ENCODE measurements at places on chromosomes 3 and 15.

DNA sequence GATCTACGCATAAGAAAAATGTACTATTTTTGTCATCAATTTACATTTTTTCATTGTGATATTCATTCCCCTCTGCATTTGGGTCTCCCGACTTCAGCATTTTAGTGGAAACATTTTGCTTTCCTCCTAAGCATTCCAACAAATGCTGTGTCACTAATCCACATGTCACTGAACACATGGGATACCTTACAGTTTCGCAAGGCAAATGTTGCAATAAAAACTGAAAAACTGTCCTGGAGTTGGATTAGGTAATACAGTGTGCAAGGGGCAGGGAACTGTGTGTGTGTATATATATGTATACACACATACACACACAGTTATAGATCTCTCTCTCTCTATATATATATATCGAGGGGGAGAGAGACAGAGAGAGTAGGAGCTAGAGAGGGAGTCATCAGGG, 632.2 kb downstream of the MAGI1 start:
- DNase-seq, result peak; percentile 77

GRCh38 chr3:148518520-148518919, 179.2 kb upstream of the AGTR1 start:
- no peak for DNase-seq

DNA sequence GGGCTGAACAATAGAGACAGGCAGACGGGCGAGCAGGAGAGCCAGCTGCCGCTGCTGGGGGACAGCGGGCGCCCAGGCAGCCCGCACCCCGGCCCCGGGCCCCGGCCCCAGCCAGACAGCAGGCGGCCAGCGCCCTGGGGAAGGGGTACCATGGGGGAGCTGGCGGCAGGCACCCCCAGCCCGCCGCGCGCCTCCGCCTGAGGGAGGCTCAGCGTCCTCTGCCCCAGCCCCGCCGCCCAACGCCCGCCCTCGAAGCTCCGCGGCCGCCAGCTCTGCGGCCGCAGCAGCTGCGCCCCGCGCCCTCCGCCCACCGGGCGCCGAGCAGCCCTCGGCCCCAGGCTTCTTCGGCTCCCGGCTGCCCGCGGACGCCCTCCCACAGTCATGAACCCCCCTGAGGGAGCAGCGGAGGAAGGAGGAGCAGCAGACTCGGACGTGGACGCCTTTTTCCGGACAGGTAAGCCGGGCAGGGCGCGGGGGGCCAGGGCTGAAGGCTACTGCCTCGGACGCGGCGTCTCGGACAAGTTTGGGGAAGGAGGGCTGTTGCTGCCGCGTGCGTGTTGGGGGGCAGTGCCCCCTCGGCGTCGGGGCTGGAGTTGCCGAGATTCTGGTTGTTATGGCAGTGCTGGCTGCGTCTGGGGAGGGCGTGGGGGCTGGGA, 41.6 kb upstream of the ROPN1 start:
- DNase-seq, result no peak

DNA sequence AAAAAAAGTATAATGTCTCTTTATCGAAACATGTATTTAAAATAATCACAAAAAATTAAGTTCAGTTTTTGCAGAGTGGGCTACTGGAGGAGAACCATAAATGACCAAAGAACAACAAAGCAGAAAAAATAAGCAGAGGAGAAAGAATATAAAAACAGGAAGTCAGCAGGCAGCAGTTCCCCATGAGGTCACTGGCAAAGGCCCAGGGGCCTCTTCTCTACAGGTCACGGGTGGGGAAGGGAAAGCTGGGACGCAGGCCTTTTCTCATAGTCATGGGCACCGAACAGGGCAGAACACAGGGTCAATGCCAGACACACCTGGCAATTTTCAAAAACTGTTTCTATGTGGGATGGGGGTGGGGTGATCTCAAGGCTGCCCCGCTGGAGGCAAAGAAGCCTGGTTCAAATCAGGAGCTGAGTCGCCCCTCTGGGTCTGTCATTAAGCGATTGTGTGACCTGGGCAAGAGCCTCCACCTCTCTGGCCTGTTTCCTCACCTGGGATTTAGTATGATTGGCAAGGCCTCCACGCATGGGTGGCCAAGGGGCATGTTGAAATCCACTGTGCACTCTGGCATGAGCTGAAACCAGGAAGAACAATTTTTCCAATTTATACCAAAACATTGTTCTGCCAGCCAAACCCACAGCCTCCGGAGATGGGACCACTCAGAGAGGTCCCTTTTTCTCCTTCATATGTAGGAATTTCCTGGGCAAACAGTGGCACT, 43.8 kb upstream of the UACA start:
- no peak for DNase-seq

DNA sequence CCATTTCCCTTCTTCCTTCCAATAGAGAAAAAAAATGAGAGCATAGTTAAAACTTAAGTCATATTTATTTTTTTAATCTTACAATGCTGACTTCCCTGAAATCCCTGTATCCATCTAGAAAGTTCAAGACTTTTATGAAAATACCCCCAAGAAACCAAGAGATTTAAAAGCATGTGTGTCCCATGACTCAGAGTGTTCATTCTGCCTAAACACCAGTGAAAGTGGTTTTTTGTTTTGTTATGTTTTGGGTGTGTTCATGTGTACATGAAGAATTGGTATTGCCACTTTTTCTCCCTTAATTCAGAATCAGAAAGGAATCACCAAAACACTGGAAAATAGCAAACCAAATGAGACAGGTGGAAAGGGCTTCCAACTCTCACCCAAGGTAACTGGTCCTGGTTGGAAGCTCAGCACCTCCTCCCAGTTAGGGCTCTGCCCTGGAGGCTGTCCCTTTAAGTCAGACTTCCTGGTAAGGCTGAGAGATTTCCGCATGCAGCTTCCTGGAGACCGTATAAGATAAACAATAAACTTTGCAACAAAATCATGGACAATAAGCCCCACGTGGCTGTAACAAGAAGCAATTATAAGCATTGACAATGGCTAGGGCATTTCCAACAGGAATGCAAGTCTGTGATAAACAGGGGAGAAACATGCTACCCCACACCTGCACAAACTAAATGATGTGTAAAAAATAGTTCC, 121.9 kb upstream of the ARHGEF3 start:
- peak; percentile 43 for DNase-seq

DNA sequence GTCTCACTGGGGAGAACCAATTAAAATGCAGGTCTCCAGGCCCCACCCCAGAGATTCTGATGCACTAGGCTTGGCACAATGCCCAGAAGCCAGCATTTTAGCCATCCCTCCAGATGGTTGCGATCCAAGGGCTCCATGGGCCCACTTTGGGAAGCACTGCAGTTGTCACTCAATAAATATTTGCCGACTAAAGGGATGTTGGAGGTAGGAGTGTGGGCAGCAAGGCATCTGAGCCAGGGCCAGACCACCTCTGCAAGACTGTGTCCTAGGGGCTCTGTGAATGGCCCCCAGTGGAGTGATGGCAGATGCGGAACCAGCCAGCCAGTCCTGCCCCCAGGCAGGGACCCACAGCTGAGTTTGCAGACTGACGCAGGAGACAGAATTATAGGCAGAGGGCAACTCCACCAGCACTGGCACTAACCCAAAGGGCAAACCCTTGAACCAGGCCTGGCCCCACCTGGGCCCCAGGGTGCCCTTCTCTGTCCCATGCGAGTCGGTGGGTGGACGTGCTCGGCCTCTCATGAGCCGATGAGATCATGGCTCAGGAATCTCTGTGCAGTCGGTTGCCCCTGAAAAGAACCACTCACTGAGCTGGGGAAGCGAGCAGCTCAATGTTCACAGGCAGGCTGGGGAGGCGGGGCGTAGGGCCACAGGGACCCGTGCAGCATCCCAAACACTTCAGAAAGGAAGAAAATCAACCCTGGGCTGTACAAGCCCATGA, 49.7 kb downstream of the SEMA5B start:
- peak; percentile 83 for DNase-seq

DNA sequence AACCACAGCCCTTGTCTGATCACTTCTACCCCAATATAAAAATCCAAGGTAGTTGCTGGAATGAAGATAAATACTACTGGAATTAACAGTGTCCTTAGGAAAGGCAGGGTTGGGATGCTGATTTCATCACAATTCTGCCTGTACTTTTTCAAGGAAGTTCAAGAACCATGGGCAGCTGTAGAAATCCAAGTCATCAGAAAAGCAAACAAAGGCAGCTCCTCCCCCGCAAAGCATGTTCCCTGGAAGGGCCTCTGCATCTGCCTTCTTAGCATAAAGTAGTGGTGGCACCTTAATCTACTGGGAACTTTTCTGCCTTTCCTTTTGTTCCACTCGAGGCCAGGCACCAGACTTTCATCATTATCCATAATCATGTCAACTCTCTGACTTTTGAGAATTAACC, 54.4 kb downstream of the ERC2 start:
- DNase-seq, result peak; percentile 1

GRCh38 chr15:90552162-90552928, 22.6 kb downstream of the CRTC3 start:
- peak; percentile 94 for DNase-seq

- no peak for DNase-seq
Measured at GRCh38 chr15:78237146-78237545, 2.8 kb upstream of the ACSBG1 start.

DNA sequence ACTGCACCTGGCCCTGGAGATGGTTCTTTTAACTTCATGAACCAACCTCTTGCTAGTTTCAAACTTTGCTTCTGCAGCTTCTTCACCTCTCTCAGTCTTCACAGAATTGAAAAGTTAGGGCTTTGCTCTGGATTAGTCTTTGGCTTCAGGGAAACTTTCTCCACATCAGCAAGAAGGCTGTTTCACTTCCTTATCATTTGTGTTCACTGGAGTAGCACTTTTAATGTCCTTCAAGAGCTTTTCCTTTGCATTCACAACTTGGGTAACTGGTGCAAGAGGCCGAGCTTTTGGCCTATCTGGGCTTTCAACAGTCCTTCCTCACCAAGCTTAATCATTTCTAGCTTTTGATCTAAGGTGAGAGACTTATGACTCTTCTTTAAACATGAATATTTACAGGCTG, 15.7 kb upstream of the TM2D3 start:
- DNase-seq, result no peak

- DNase-seq, result no peak
Measured at GRCh38 chr15:66733976-66734375, 31.9 kb downstream of the SMAD6 start.

GRCh38 chr15:38512901-38513300, 51.7 kb downstream of the RASGRP1 start:
- DNase-seq, result no peak

DNA sequence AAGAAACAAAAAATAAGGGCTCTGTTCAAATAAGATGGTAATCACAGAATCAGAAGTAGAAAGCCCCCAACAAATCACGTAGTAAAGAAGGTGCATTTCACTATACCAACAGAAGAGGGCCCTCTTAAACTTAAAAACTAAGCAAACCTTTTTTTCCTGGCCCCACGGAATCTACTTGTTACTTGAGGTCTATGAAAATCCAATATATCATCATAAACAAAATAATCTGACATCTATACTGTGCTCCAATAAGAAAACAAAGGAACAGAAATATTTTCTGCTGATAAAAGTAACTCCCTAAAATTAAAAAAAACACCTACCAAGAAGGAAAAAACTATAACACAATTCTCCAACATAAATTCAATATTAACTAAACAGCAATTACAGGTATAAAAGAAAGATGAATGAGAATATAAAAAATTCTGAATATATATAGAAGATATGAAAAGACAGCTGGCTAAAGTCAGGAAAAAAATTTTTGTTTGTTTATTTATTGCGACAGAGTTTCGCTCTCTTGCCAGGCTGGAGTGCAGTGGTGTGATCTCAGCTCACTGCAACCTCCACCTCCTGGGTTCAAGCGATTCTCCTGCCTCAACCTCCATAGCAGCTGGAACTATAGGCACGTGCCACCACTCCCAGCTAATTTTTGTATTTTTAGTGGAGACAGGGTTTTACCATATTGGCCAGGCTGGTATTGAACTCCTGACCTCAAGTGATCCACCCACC, 81.8 kb downstream of the CLASP2 start:
- DNase-seq, result peak; percentile 77

DNA sequence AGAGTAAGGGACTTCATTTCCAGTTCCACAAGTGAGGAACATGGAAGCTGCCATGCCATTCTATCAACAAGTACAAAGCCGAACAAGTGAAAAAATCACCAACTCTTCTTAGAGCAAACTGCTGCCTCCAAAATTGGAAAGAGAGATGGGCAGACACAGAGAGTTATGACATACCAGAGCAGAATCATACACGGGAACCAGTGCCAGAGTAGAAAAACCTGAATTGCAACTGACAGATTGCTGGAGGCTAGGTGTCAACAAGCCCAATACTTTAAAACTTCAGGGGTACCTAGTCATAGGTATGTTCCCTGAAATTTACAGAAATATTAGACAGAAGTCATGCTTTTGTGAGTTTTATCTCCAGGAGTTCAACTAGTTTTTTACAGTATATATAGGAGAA, 62.0 kb downstream of the TTBK2 start:
- no peak for DNase-seq

DNA sequence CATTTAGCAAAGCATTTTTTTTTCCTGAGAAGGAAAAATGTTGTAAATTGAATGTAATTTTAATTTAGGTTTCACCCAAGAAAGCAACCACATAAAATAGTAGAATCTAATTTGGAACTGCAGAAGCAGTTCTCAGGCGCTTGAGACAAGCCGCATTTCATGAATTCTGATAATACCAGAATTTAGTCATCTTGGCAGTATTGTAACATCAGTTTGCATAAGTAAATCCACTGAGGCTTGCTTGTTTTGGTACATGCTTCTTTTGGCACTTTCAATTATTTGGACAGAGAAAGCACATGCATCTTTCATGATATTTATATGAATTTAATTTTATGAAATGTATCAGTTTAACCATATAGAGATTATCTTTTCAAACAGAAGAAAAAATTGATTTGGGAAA, 389.7 kb upstream of the ROBO1 start:
- DNase-seq, result no peak

GRCh38 chr15:91861223-91861622, 7.7 kb downstream of the SLCO3A1 start:
- DNase-seq, result no peak

DNA sequence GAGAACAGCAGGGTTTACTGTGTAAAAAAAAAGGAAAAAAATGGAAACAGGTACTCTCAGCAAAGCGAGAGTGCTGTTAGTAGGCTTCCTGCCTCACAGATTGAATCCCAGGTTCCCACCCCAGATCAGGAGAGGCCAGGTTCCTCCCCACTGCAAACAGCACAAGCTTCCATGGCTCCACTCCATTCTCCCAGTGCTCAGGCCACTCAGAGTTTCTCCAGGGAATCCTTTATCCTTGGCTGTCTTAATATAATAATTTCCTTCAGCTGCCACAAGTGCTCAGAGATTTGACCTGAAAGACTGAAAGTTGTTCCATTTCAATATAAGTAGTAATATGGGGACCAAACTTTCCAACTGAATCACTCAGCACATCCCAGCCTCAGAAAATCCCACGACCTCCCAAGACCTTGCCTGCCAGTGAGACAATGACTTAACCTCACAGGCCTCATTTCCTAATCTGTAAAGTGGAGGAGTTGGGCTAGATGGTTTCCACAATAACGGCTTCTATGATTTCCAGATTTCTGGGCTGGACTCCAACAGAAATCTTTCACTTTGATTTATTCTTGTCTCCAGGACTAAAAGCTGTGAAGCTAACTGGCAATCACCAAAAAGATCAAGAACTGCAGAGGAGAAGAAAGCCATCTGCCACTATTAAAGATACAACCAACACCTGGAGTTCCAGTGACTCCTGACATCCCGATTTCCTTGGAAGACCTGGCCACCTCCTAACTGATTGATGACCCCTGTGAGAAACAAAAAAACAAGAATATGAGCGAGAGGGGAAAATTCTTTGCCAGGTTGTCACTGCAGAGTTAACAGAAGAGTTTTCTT, 289.5 kb downstream of the NEK10 start:
- no peak for DNase-seq

All from amniotic epithelial cell (primary cell).